ENCODE measurements at places on chromosomes 7 and 10.
A peak's percentile ranks its signal among the peaks of the same experiment; 100 is the strongest.

GRCh38 chr10:53079283-53079682 lies 306.7 kb upstream of the MBL2 start:
- DNase-seq = no peak

GRCh38 chr10:119131512-119132240 lies 27.8 kb downstream of the DENND10 start:
- DNase-seq = no peak

GRCh38 chr10:68900427-68901104 lies 549 bp upstream of the DDX50 start:
- DNase-seq = peak; percentile 22

DNA sequence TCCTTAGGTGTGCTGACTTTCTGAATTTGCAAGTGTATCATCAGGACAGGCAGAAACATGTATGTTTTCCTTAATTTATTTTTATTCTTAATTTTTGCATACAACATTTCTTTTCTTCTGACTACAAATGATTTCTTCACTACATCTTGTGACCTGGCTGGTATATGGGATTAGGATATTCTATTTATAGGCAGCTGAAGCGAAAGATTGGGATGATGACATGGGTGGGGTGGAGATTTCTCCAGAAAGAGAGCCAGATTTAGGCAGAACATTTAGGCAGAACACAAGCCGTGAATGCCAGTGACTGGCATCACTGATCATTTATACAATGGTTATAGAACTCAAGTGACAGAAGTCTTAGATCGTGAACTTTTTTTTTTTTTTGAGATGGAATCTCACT lies 256.7 kb downstream of the KLF6 start:
- no peak for DNase-seq

DNA sequence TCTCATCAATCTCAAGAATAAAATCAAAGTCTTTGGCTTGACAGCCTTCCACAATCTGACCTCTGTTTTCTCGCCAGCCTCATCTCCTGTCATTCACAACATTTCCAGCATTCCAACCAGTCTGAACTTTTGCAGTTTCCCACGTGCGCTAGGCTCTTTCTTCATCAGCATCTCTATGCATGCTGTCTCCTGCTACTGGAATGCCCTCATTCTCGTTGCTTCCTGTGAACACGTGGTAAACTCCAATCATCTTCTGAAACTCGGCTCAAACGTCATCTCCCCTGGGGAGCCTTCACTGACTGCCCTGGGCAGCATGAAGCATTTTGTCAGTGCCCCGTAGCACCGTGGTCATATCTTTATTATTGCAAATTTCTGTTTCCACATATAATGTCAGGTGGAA lies 12.2 kb upstream of the RSBN1L start:
- peak; percentile 21 for DNase-seq

DNA sequence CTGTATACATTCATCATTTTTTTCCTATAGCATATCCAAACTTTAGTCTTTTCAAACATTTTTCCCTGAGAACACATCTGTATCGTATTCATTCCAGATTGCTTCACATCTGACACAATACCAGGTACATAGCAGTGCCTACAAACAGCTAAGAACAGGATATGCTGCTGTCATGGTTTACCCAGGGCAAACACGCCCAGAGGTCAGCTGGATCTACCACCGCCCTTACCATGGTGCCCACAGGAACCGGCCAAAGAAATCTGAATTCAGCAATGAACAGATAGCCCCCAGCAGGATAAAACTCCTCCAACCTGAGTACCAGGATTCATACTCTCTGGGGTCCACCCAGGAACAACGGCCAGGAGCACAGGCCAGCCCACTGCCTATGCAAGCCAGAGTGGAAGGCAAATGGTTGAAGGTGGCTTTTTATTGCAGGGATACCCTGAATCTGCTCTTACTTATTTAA lies 43.0 kb downstream of the TNS3 start:
- no peak for DNase-seq

- DNase-seq = no peak
These were observed 58.0 kb downstream of the AHCYL2 start for GRCh38 chr7:129282865-129283264.

Data from thoracic aorta (tissue), 2 donors.